ENCODE measurements at places on chromosomes 6 and 20. TPM values are rescaled to one million over a fixed set of nuclear protein-coding genes. Genes with fewer than 3 reads are reported as not detected.

The COL12A1 gene
- 51.1 TPM for total RNA-seq

The MTFR2 gene
- total RNA-seq = 11.3 TPM

The ARMC12 gene
- not detected for total RNA-seq

The GJA10 gene
- not detected for total RNA-seq

The OR2J3 gene
- not detected for total RNA-seq

The FOXC1 gene
- 10.5 TPM for total RNA-seq

The HLA-DMA gene
- 4.9 TPM for total RNA-seq

The ULBP3 gene
- 12.5 TPM for total RNA-seq

The SOBP gene
- 0.05 TPM for total RNA-seq

The TTI1 gene
- total RNA-seq = 16.5 TPM

The RFX6 gene
- total RNA-seq = not detected

The KHDC1L gene
- not detected for total RNA-seq

The ZBP1 gene
- total RNA-seq = 0.10 TPM

The POM121L2 gene
- total RNA-seq = not detected

The MYBL2 gene
- total RNA-seq = 76.7 TPM

The CCN6 gene
- total RNA-seq = not detected

The ZC3H12D gene
- not detected for total RNA-seq

The OR2B2 gene
- not detected for total RNA-seq

The SLC22A7 gene
- not detected for total RNA-seq

The PKIB gene
- 0.15 TPM for total RNA-seq

The HLA-DQB2 gene
- total RNA-seq = not detected

The SRPK1 gene
- total RNA-seq = 46.8 TPM

The SLC26A8 gene
- not detected for total RNA-seq

The CABLES2 gene
- total RNA-seq = 9.1 TPM

The PLG gene
- not detected for total RNA-seq

The POLR1H gene
- total RNA-seq = 38.4 TPM

The BPIFB4 gene
- not detected for total RNA-seq

The BCAS1 gene
- total RNA-seq = not detected

The CTAGE9 gene
- not detected for total RNA-seq

The CSNK2A1 gene
- 129 TPM for total RNA-seq

Measured in mammary microvascular endothelial cell (primary cell).